ENCODE measurements at places on chromosomes 11 and 22.

DNA sequence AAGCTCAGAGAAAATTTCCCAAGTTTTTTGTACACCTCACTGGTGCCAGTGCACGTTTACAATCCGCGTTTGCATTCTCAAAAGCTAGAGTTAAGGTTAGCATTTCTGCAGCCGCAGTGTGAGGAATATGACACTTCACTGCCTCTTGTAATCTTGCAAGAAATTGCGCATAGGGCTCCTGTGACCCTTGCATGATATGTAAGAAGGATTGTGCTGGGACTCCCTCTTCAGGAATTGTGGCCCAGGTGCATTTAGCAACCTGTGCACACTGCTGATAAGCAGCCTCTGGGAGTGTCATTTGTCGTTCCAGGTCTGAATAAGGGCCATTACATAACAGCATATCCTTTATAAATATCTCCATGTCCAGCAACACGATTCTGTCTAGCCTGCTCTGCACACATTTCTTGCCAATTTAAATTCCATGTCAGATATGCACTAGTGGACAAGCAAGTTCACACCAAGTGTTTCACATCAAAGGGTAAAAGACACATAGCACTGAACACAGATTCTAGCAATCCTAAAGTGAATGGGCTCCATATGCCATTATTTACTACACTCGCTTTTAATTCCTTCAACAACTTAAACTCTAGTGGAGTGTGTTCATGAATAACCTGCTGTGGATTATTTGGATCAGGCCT, 69.2 kb upstream of the INCENP start:
- no peak for DNase-seq

- no peak for DNase-seq
These were observed 102.4 kb downstream of the MORC2 start for GRCh38 chr22:30866216-30866615.

GRCh38 chr11:33362051-33362910, 105.1 kb downstream of the HIPK3 start:
- no peak for DNase-seq

- no peak for DNase-seq
These were observed 626 bp upstream of the F2 start for GRCh38 chr11:46718155-46719019.

DNA sequence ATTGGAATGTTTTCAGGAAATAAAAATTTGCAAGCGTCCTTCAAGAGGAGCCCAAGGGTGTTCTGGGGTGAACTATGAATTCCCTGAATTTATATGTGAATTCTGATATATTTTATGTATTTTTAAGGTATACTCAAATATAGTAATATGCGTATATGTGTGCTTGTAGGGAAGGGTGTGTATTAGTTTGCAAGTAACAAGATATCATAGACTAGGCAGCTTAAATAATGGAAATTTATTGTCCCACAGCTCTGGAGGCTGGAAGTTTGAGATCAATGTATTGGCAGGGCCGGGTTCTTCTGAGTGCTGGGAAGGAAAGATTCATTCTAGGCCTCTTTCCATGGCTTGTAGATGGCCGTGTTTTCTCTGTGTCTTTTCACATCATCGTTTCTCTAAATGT, 16.2 kb upstream of the SLC6A5 start:
- DNase-seq, result no peak

- peak; percentile 100 for DNase-seq
These were observed at the start of gene LIMK2 for GRCh38 chr22:31211862-31212730. TSS of gene LIMK2 (plus strand) at chr22:31212298. CDS start at chr22:31212409, 111 bp downstream.

GRCh38 chr22:39297490-39298240, 21.8 kb downstream of the RPL3 start:
- no peak for DNase-seq

GRCh38 chr22:40451210-40451609, 80.8 kb downstream of the SGSM3 start:
- no peak for DNase-seq

DNA sequence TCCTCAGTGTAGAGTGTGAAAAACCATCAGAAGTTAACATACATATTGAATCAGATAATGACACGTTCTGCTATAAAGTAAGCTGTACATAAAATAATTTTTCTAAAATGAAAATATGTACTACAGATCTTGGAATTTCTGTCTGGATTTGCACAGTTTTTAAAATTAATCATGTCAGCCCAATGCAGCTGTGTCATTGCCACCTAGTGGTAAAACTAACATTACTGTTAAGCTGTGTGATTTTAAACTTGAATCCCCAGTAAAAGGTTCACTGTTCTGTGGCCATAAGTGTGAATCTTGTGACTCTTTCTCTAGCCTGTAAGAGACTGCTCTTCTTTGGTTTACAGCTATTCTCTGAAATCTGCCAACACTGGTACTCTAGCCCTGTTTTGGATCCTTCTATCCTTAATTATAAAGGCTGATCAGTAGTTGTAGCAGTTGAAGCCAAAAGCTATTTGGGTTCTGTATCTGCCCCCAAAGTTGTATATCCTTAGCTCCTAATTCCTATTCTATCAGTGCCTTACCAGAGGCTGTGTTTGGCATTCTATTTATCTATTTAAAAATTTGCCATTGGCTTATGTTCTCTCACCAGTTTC, 4.0 kb downstream of the JRKL start:
- no peak for DNase-seq

DNA sequence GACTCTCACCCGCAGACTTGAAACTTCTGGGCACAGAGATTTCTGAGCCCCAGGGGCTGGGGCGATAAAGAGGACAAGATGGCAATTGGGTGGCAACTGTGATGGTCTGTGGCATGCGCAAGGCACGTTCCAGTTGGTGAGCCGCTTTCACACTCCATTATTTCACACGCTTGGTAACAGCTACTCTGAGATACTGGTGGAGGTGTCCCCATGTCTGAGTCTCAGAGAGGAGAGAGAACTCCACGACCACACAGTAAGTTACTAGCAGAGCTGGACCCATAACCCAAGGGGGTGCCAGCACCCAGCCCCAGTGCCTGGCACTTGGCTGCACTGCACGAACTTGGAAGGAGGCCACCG, 6.0 kb upstream of the KCNJ4 start:
- DNase-seq, result no peak

GRCh38 chr11:73757598-73757997, 3.3 kb downstream of the RAB6A start:
- no peak for DNase-seq

GRCh38 chr22:19844377-19845053, 10.2 kb downstream of the GNB1L start:
- no peak for DNase-seq

DNA sequence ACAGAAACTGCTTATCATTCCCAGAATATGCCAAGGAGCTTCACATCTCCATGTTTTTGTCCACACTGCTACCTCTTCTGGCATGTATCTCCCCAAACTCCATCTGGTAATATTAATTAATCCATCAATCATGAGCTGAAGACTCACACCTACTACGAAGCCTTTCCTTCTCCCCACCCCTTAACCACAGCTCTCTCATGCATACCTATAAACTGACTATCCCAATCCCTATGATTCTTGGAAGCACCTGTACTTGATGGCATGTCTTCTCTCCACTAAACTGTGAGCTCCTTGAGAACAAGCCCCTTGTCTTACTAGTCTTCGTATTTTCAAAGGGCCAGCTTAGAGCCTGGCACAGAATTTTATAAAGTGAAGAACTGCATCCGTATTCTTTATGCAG, 47.3 kb downstream of the RELT start:
- no peak for DNase-seq

- no peak for DNase-seq
These were observed 199.7 kb downstream of the C11orf91 start for GRCh38 chr11:33500861-33501479.

DNA sequence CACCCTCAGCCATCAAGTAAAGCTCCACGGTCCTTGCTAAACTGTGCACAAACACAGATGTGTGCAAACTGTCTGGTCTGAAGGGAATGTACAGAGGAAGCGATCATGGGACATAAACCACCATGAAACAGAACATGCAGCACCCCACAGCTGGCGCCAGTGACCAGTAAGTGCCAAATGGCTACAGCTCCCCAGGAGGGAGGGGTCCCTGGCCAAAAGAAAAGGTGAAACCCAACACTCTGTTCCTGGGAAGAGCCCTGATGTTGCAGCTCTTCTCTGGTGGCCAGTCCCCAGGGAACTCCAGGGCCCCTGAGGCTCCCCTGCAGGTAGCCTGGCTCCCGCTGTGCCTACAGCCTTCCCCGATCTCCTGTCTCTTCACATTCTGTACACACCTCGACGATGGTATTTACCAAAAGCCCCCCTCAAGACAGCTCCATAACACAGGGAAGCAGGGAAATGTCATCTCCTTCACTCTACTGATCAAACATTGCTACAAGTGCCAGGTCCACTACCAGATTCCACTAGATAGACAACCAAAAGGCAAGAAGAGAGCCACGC, 2.9 kb downstream of the DGCR6L start:
- no peak for DNase-seq

GRCh38 chr11:6986487-6986886, 33.7 kb downstream of the ZNF214 start:
- DNase-seq, result no peak

DNA sequence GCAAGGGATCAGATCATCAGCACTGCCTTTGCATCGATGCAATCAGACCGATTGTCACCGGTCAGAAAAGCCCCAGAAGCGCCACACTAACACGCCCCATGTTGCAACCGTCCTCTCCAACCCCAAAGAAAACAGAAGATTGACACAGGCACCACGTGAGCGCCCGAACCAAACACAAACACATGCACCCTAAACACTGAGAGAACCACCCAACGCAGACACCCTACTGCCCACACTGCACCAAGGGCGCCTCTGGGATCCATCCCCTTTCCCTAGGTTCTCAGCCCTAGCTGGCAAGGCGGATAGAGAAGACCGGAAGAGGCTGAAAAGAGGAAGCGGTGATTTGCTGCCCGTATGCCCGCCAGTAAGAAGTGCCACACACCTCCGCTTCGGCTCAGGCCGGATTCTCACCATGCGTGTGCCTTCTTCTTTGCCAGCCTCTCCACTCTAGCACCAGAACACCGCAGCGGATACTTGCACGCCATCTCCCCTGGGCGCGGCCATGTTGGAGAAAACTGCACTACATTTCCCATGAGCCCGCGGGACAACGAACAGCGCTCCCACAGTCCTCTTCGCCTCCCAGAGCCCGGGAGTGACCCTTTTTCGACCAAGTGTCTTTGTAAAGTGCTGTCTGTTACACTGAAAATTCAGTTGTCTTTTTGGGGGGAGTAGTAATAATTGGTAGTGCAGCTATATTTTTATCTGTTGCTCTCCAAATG, at the start of gene ALKBH8:
ALKBH8 (minus strand) TSS at position 517 of the 719 bp plus-strand sequence. CDS start 4,842 bp downstream, outside the sequence.
- peak; percentile 62 for DNase-seq

DNA sequence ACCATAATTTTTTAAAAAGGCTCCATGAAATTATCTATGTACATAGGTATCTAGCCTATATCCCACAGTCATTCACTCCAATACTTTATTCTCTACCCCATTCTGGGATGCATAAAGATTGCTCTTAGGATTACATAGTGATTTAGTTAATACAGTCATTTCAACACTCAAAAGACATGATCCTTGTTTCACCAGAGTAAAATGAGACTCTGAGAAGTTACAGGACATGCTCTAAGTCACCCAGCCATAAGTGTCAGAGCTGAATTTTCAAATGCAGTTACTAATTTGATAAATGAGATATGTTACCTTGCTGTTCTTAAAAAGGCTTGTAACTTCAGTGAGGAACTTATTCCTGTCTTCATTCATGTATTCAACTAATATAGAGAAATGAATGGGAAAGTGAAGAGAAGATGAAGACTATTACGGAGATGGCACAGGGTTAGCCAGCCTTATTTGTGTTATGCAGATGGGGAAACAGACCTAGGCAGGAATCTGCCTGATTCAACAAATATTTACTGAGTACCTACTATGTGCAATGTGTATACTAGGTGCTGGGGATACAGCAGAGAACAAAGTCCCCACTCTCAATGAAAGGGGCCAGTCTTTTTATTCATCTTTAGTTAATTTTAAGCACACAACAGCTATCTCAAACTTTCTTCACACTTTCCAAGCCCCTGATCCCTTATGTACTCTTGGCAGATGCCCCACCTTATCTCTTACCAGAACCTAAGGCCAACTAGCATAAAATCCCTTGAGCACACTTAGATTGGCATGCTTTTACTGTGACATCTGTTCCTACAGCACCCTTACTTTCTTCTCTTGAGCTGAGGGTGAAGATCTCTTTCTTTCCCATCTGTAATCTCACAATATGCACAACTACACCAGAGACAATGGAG, 21.6 kb downstream of the MAPK1 start:
- no peak for DNase-seq
